Peyer's patch (tissue), 4 donors: ENCODE measurements at places on chromosomes 5 and 9. TPM values are rescaled to one million over a fixed set of nuclear protein-coding genes. Genes with fewer than 3 reads are reported as not detected.
A peak's percentile ranks its signal among the peaks of the same experiment; 100 is the strongest.

- no peak for DNase-seq
- no peaks in the 10 kb centered on the region for H3K36me3 ChIP-seq
- no peak overlapping the region for H3K27ac ChIP-seq
These were observed 50.1 kb downstream of the FAM78A start for GRCh38 chr9:131226226-131226625.

MAMDC2 gene
- total RNA-seq = 15.7 TPM

DNA sequence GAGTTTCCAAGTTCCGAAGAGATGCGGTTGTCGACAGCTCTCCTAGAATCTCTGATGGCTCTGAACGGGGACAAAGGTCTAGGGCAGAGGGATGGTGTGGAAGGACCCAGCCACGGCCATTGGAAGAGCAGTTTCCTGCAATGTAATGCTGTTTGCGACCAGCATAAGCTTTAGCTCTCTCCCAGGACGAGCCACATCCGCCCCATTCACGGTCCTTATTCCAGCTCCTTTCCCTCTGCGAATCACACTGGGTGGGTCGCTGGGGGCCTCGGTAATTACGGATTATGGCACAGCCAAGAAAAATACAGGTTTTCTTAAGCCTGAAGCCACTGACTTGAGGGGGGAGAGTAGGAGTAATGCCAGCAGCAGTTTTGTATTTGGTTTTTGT, 22.7 kb downstream of the ANXA2R start:
- no peaks in the 10 kb centered on the region for H3K4me1 ChIP-seq
- H3K27ac ChIP-seq = peak overlapping the region; percentile 97

- no peaks in the 10 kb centered on the region for H3K4me1 ChIP-seq
- no peaks in the 10 kb centered on the region for H3K36me3 ChIP-seq
- H3K27ac ChIP-seq = no peak overlapping the region
- H3K4me3 ChIP-seq = no peak overlapping the region
- H3K27me3 ChIP-seq = no peaks in the 10 kb centered on the region
These were observed 441.2 kb upstream of the ZNF462 start for GRCh38 chr9:106421772-106422171.

CRB2 gene
- not detected for total RNA-seq

PARP8 gene
- total RNA-seq = 34.7 TPM

SLC27A6 gene
- total RNA-seq = not detected

DMXL1 gene
- total RNA-seq = 78.8 TPM

DNA sequence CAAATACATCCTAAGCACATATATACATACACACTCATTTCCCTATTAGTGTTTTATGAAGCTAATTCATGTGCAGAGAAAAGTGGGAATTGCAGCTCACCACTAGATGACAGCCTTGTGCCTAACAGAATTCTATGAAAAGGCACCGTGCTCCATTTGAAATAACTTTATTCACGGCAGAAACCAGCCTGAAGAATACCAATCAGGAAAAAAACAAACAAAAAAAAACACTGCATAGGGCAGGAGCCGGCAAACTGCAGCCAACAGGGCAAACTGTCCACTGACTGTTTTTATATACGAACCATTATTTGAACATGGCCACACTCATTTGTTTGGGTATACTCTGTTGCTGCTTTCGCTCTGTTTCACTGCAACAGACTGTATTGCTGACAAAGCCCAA, 33.6 kb downstream of the ERMP1 start:
- no peak overlapping the region for H3K4me3 ChIP-seq
- DNase-seq = no peak
- peaks cover 8% of the 10 kb centered on the region for H3K4me1 ChIP-seq
- no peak overlapping the region for H3K27ac ChIP-seq
- peaks cover 7% of the 10 kb centered on the region for H3K36me3 ChIP-seq
- no peaks in the 10 kb centered on the region for H3K27me3 ChIP-seq

GRCh38 chr9:125161284-125161918, 18.1 kb upstream of the SCAI start:
- H3K36me3 ChIP-seq = no peaks in the 10 kb centered on the region
- H3K27me3 ChIP-seq = no peaks in the 10 kb centered on the region
- no peaks in the 10 kb centered on the region for H3K4me1 ChIP-seq
- no peak for DNase-seq
- no peak overlapping the region for H3K4me3 ChIP-seq

- H3K4me1 ChIP-seq = no peaks in the 10 kb centered on the region
- DNase-seq = no peak
- no peaks in the 10 kb centered on the region for H3K36me3 ChIP-seq
These were observed 335.3 kb downstream of the MLLT3 start for GRCh38 chr9:20286969-20287368.

DNA sequence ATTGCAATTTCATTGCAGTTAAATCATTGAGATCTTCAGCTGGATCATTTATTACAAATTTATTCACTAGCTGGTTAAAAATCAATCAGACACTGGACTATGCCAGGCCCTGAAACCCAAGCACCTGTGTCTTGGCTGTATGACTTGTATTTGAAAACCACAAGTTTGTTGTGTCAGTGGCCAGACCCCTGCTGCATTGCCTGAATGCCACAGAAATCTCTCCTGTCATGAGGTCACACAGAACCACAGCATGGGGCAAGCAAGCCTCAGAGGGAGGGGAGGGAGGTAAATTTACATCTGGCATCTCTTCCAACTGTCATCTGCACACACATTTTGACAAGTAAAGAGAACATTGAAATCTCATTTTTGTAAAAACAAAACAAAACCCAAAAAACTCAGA, 90.0 kb downstream of the ARRDC3 start:
- H3K4me1 ChIP-seq = no peaks in the 10 kb centered on the region
- DNase-seq = no peak
- no peaks in the 10 kb centered on the region for H3K27me3 ChIP-seq
- H3K27ac ChIP-seq = no peak overlapping the region
- no peak overlapping the region for H3K4me3 ChIP-seq
- H3K36me3 ChIP-seq = no peaks in the 10 kb centered on the region

REEP2 gene
- total RNA-seq = 10.7 TPM

GZMA gene
- not detected for total RNA-seq

DNA sequence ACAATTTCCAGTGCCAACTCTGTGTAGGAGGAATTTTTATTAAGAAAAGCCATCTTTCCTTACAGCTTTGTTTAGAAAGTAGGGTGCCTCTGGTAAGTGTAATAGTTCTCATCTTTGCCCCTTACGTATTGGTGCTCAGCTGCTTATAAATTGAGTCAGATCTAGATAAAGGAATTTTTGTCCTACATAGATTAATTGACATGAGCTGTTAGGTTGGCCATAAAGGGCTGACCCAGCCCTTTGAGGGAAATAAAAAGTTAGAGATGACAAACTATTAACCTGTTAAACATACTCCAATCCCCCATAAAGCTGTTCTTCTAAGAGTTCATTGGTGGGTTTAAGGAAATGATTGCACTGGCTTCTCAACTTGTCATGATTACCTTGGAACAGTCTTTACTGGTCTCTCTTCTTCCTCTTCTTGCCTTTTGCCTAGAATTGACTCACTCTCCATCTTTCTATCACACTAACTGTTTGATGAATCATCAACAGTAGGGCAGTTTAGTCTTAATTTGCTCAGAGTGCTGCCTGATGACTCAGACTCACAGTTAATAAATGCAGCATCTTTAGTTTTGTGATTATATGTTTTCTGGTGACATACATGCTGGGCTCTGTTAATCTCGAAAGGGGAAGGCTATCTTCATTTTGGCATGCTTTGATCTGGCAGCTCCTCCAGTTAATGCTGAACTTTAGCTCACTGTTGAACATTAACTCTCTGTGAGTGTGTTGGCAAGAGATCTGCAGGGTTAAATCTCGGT, 51.7 kb downstream of the ARHGAP26 start:
- no peak overlapping the region for H3K4me3 ChIP-seq
- H3K36me3 ChIP-seq = no peaks in the 10 kb centered on the region
- H3K4me1 ChIP-seq = no peaks in the 10 kb centered on the region
- no peaks in the 10 kb centered on the region for H3K27me3 ChIP-seq
- H3K27ac ChIP-seq = no peak overlapping the region

ZNF354C gene
- 3.0 TPM for total RNA-seq

DNA sequence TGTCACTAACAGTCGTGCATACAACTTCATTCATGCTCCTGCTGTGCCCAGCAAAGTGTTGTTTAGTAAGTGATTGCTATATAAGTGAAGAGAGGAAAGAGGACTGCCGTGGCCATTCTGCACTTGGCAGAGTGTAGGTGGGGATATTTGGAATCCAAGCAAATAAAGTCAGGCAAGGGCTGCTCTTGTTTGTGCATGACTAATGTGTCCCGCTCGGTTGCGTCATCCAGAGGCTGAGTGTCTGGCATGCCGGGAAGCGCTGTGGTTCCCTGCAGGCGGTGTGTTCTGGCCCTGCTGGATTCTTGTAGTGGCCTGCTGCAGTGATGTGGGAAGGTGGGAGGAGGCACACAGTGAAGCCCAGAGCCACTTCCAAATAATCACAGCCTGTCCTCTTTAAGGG, 136.9 kb upstream of the ANKH start:
- DNase-seq = peak; percentile 93
- no peaks in the 10 kb centered on the region for H3K36me3 ChIP-seq
- H3K27ac ChIP-seq = no peak overlapping the region

- H3K27me3 ChIP-seq = no peaks in the 10 kb centered on the region
- H3K36me3 ChIP-seq = no peaks in the 10 kb centered on the region
- no peaks in the 10 kb centered on the region for H3K4me1 ChIP-seq
- no peak overlapping the region for H3K4me3 ChIP-seq
These were observed 121.3 kb downstream of the LIFR start for GRCh38 chr5:38434966-38435705.

- no peak overlapping the region for H3K4me3 ChIP-seq
- no peak overlapping the region for H3K27ac ChIP-seq
- no peaks in the 10 kb centered on the region for H3K4me1 ChIP-seq
- no peaks in the 10 kb centered on the region for H3K36me3 ChIP-seq
These were observed 7.9 kb upstream of the HAND1 start for GRCh38 chr5:154485850-154486426.

DNA sequence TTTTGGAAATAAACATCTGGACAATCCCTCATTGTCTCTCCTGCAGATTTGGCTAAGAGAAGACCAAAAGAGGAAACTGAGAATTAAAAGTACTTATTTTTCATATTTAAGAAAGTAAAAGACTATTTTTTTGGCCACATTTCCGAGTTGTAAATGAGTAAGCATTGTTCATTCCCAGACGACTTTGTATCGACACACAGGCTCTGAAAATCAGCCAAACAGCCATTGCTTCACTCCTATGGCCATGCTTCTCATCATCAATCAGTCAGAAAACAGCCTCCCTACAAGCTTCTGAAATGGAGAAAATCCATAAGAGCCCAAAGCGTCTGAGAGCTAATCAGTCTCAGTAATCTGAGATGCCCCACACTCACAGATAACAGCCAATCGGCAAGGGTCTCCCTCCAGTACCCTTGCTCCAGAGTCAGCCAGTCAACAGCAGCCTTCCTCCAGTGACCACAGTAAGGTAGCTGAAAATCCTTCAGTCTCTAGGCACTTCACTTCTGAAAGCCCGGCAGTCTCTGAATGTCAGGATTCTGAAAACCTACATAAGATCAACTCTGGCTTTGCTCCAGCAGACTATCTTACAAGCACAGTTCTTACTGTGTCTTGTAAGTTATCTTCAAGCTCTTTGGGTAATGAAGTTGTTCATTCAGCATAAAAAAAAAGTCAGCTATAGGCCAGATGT, 30.9 kb downstream of the CDO1 start:
- H3K4me3 ChIP-seq = no peak overlapping the region
- H3K36me3 ChIP-seq = no peaks in the 10 kb centered on the region
- DNase-seq = no peak
- H3K27ac ChIP-seq = no peak overlapping the region
- H3K4me1 ChIP-seq = no peaks in the 10 kb centered on the region

- H3K36me3 ChIP-seq = no peaks in the 10 kb centered on the region
- H3K4me1 ChIP-seq = peaks cover 6% of the 10 kb centered on the region
- peak overlapping the region; percentile 38 for H3K27ac ChIP-seq
- no peaks in the 10 kb centered on the region for H3K27me3 ChIP-seq
These were observed 61.7 kb downstream of the DAP start for GRCh38 chr5:10699281-10699874.

DNA sequence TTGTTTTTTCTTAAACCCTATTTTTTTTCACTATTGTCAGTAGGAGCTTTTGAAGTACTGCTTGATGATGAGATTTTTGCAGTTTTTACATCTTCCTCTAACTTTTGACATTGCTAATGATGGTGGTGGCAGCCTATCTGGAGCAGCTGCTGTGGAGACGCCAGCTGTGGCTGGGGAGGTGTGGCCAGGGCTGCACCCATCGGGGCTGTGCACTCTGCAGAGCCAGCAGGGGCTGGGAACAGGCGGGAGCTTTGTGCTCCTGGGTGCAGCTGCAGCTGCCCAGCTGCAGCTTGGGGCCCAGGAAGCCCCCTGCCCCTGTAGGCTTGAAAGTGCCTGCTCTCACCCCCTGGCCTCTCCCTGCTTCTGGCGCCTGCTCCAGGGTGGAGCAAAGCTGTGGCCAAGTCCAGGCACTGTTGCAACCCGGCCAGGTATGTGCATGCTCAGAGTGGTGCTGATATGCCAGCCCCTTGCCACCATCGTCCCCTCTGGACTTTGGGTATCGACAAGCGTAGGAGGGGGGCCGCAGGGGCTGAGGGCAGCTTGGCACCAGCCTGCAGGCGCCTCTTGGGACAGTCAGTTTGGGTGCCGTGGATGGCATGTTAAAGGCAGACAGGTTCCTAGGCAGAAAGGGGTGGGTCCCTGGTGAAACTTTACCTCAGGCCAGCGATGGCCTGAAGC, 39.2 kb downstream of the FER start:
- H3K4me3 ChIP-seq = no peak overlapping the region
- no peak overlapping the region for H3K27ac ChIP-seq
- H3K4me1 ChIP-seq = no peaks in the 10 kb centered on the region
- no peaks in the 10 kb centered on the region for H3K27me3 ChIP-seq

ARL14EPL gene
- total RNA-seq = not detected
